Fibroblast of pulmonary artery (primary cell): ENCODE measurements at places on chromosomes 13 and 19.

DNA sequence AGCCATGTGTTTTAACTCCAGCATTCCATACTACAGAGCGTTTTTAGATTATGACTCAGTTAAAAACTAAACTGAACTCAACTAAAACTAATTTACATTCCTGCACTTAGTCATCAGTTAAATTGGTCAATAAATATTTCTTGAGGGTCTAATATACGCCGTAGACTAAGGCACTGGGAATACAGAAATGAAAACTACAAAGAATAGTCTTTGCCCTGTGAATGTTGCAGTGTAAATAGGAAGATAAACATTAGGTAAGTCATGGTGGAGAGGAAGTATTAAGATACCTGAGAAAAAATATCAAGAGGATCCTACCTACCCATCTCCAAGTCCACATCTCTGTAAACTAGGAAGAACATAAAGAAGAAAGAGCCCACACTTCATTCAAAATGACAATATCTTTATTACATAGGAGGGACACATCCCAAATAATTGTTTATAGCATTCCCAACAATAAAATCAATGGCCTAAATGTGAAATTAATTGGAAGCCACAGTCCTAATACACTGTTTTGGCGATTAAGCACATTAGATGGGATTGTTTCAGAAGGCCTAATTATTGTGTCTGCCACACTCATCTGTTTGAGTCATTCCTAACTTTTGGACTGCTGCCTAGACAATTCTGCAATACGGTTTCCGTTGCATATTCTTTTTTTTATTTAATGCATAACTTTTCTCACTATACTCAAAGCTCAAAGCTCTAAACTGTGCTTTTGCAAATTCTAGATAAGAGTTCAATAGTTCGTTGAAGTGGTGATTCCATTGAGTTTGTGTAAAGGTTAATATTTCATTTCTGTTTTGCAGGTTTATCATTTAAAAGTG, 52.9 kb downstream of the MBNL2 start:
- peak; percentile 91 for DNase-seq

GRCh38 chr13:35514061-35514477, 37.6 kb upstream of the MAB21L1 start:
- DNase-seq: no peak

GRCh38 chr13:64709079-64709478, 2521.1 kb downstream of the PCDH9 start:
- no peak for DNase-seq

- DNase-seq: peak; percentile 21
These were observed 683.4 kb downstream of the PCDH9 start for GRCh38 chr13:66546534-66547379.

DNA sequence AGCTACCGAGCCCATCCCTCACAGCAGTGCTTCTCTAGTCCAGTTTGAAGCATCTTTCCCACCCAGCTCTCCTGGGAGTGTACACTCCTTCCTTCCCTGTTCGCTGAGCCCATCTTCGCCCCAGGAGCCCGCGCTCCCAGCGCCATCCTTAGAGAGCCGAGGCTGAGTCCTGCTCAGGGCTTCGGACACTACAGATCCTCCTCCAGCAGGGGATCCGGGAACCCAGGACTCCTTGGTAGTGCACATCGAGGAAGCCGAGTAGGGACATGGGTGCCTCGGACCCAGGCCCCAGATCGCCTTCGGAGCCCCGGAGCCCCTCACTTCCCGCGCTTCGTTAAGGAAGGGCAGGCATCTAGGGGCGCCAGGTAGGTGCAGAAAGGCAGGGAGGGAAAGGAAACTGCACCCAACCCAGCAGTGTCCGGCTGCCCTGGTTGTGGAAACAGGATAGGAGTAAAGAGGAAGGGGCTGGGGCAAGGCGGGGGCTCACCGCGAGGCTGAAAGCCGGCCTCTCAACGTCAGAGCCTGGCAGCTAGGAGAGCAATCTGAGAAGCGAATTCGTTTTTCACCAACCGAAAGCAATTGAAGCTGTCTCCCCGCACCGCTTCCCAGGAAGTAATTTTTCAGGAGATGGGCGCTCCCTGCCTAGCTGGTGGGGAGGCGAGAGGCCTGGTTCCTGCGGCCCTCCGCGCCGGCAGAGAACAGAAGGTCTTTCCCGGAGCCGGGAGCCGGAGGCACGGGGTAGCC, 1.0 kb downstream of the PDX1 start:
- peak; percentile 13 for DNase-seq

GRCh38 chr13:90846936-90847335, 500.6 kb upstream of the MIR17HG start:
- no peak for DNase-seq

DNA sequence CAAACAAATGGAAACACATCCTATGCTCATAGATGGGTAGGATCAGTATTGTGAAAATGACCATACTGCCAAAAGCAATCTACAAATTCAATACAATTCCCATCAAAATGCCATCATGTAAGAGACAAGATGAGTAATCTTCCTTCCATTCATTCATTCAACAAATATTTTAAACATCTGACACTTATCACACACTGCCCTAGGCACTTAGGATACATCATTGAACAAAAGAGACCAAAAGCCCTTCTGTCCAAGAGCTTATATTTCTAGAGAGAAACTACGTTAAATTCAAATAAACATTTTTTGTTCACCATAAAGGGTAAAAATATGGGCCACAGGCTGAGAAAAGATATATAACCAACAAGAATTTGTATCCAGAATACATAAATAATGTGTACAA, 20.5 kb upstream of the LHFPL6 start:
- DNase-seq: no peak

GRCh38 chr13:77714119-77714755, 16.8 kb downstream of the SLAIN1 start:
- no peak for DNase-seq

DNA sequence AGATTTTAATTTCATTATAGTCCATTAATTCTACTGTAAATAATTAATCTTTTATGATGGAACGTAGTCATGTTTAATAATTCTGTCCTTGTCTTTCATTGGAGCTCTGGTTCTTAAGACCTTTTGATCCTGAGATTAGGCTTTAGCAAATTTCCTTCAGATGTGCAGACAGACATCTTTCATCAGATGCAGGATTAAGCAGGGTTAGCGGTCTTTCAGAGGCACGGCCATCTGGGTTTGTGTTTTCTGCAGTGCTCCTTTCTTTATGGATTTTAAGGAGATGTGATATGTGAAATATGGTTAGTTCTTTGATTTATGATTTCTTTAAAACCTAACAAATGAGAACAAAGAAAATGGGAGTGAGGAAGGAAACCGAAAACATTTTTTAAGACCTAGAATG, 643.9 kb upstream of the SGCG start:
- DNase-seq: no peak

GRCh38 chr13:111614613-111615012, 294.2 kb downstream of the TEX29 start:
- no peak for DNase-seq

DNA sequence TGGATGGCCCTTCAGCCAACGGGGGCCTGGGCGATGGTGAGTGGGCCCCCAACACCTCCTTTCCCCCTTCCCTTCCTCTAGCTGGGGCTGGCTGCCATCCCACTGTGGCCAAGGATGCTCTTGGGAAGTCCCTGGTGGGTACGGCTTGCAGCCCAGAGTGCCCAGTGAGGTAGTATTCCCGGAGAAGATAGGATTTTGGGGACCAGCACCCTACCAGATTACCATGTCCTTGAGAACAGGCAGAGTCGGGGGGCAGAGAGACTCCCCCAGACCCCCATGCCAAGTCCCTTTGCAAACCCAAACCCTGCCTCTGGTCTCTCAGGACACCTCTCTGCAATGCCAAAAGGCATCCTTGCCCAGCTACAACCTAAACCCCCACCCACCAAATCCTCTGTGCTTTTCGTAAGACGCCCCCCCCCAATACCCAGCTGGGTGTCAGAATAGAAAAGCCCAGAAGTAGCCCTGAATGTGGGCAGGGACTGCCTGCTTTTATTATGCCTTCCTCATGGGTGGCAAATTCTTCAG, 1.7 kb downstream of the HIF3A start:
- no peak for DNase-seq

DNA sequence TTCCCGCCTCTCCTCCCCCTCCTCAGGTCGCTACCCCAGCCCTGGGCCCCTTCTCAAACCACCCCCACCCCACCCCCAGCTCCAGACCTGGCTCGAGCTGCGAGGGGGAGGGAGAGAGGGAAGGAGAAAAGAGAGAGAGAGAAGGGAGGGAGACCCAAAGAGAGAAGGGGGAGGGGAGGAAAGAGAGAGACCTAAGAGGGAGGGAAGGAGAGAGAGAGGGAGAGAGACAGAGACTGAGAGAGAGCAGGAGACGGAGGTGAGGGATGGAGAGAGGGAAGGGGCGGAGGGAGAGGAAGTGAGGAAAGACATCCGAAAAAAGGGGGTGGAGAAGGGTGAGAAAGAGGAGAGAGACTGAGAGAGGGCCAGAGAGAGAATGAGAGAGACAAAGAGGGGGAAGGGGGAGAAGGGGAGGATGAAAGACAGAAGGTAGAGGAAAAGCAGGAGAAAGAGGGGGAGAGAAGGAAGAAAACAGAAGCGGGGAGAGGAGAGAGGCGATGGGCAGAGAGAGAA, 2.0 kb upstream of the SPACA6 start:
- DNase-seq: peak; percentile 82

- no peak for DNase-seq
These were observed 17.9 kb upstream of the LILRB1 start for GRCh38 chr19:54612428-54612827.

- DNase-seq: no peak
These were observed 8.9 kb upstream of the VSTM2B start for GRCh38 chr19:29516821-29517395.

GRCh38 chr19:30999726-31000125, 349.5 kb downstream of the TSHZ3 start:
- no peak for DNase-seq

GRCh38 chr13:31069808-31070534, 91.7 kb downstream of the HSPH1 start:
- no peak for DNase-seq

DNA sequence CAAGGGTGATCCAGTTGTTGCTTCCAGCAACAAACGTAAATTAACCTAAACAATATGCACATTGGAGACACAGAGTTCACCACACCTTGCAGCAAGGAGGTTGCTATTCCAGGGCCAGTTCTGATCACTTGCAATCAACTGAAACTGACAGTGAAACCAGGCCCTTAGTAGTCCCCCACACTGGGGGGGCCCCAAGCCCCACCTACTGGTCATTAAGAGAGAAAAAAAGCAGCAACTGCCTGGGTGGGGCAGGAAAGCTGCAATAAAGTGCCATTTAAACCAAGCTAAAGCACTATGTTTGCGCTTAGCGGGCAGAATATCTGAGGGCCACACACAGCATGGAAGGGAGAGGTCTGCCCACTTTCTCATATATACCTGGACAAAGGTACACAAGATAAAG, 51.5 kb downstream of the ATP7B start:
- no peak for DNase-seq

DNA sequence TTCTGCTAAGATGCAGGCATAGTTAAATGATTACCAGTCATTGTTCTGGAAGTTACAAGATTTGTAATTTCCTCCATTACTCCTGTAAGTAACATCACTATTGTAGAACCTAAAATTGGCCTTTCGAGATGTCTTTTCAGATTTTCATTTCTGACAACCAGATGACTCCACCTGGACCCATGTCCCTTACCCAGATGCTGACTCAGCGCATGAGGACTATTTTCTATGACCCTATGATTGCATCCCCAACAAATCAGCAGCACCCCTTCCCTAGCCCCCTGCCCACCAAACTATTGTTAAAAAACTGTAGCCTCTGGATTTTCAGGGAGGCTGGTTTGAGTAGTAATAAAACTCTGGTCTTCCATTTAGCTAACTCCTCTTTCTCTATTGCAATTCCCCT, 55.2 kb upstream of the RCBTB2 start:
- DNase-seq: no peak

DNA sequence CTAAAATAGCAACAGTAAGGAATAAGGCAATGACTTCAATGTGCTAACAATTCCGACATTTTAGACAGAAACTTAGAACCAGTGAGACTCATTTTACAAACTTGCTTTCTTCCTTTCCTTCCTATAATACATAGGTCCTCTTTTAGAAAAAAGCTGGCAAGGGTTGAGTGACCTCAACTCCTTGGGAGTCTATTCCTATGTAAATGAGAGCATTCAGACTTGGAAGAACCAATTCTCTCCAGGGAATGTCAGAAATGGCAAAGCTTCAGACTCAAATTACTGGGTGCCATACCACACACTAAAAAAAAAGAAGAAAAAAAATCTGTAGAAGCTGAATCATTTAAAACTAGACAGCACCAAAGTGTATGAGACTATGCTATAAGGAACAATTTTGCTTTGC, 1328.2 kb downstream of the OLFM4 start:
- no peak for DNase-seq
